Right ventricle myocardium inferior (tissue), 1 donor: ENCODE measurements at places on chromosomes 5 and 9. TPM values are rescaled to one million over a fixed set of nuclear protein-coding genes. Genes with fewer than 3 reads are reported as not detected.
A peak's percentile ranks its signal among the peaks of the same experiment; 100 is the strongest.

FBP2 gene
- total RNA-seq: 0.54 TPM

PNPLA7 gene
- 9.8 TPM for total RNA-seq

PCDHB9 gene
- total RNA-seq: 1.3 TPM

GALNT12 gene
- 0.54 TPM for total RNA-seq

IFNB1 gene
- total RNA-seq: not detected

PCDHB1 gene
- not detected for total RNA-seq

MARVELD2 gene
- 1.5 TPM for total RNA-seq

GABRA6 gene
- total RNA-seq: not detected

GMCL2 gene
- total RNA-seq: not detected

ANKRD18A gene
- 2.9 TPM for total RNA-seq

RABEPK gene
- total RNA-seq: 8.3 TPM

PDE6A gene
- 0.05 TPM for total RNA-seq

RASEF gene
- 0.03 TPM for total RNA-seq

- DNase-seq: peak; percentile 42
Observed at GRCh38 chr5:1155191-1156032, 43.5 kb upstream of the SLC12A7 start.

GRCh38 chr9:69888856-69889585, 68.4 kb downstream of the CFAP95 start:
- DNase-seq: no peak

DNA sequence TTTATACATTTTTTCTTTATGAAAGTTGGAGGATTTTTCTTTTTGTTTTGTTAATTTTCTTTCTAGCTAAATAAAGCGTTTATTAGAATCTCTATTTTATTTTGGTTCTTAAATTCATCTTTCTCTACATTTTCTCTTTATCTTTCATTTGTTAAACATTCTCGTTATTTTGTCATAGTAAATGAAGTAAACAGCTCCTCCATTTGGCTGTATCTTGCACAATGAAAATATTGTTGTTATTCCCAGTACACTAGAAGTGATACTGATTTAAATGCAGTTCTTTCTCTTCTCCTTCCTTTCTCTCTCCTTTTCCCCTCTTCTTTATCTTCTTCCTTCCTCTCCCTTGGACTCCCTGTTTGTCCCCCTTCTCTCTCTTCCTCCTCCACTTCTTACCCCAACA, 88.8 kb downstream of the FER start:
- DNase-seq: no peak

DNA sequence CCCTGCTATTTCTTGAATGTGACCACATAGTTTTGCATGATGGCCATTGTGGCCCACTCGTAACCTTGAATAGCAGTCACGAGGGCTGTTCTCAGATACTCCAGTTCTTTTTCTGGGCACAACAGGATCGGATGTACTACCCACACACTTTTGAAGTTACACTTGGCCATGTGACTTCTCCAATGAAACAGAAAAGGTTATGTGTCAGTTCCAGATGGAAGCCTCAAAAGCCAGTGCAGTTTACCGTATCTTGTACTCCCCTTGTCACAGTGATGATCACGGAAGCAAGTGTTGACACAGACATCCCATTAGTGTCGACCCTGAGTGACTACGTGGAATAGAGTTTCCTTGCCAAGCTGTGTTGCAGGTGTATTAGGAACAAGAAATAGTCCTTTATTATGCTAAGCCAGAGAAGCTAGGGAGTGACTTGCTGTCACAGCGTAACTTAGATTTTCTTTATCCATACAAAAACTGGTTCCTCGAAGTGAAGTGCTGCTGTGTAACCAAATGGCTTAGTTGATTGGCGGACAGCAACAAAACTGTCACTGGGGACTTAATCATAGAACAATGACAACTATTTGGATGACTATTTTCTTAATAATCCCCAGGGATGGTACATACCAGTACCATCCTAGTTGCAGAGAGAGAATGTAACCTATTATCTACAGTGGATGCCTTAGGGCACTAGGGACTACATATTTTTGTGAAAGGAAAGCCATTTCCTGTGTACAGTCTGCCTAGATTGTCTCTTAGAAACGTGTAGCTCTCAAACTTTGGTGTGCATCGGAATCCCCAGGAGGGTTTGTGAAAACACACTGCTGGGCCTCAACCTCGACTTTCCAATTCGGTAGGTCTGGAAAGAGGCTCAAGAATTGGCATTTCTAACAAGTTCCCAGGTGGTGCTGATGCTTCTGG, 90.1 kb upstream of the DMRT1 start:
- DNase-seq: no peak

DNA sequence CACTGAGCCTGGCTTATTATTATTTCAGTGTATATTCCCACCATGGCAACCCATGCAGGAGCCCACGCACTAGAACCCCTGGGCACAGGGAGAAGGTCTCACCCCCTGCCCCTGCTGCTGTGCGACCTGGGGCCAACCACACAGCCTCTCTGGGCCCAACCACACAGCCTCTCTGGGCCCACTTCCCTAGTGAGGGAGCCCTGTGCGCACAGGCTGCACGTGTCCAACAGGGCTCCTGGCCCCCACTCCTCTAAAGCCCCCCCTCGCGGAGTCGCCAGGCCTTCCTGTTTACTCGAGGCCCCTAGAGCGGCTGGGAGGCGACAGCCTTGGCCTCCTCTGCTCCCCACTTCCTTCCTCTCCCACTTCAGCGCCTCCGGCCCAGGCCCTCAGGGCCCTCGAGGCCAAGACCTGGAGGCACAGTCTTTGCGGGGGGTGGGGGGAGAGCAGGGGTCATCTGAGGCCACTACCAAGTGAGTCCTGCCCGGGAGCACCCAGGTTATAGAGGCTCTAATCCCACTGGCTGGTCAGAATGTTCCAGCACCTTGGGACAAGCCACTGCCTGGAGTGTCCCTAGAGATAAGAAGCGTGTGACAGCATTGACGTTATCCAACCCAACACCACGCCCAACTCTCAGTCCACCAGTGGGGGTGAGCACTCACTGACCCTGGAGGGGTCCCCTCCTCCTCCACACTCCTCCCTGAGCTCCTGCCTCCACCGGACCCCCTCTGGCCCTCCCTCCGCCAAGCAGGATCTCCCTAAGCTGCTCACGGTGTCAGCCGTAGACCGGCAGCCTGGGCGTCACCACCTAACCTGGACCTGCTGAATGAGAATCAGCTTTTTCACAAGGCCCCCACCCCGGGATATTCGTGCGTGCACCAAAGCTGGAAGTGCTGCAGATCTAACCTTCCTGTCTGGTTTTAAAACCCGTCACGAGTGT, 7.9 kb upstream of the ENG start:
- peak; percentile 94 for DNase-seq

GRCh38 chr5:32329395-32329834, 16.7 kb upstream of the MTMR12 start:
- no peak for DNase-seq
